ENCODE measurements at places on chromosomes 2 and 18.

DNA sequence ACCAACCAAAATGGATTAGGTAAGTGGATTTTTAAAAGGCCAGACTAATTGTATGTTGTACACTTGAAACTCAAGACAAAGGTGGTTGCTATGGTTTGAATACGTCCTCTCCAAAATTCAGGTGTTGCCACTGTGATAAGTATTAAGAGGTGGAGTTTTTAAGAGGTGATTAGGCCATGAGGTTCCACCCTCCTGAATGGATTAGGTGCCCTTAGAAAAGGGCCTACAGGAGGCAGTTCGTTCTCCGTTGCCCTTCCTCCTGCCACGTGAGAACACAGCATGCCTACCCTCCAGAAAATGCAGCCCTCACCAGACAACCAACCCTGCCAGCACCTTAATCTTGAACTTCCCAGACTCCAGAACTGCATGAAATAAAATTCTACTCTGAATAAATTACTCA, 51.2 kb downstream of the CHMP3 start:
- DNase-seq: no peak

- no peak for DNase-seq
These were observed 1.7 kb downstream of the APOB start for GRCh38 chr2:21041943-21042707.

DNA sequence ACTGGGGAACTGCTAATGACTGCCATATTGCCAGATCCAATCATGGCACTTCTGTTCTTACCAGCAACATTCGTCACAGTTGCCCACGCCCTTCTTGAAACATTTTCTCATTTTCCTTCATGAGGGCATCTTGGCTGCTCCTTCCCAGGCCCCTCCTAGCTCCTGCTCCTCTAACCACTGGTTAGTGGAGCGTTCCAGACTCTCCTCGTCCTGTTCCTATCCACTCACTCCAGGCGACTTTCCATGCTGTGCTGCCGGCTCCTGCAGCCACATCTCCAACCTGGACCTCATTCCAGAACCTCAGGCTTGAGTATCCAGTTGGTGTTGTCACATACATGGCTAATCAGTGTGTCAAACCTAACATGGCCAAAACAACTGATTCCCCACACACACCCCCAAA, 1.3 kb upstream of the ADI1 start:
- no peak for DNase-seq

DNA sequence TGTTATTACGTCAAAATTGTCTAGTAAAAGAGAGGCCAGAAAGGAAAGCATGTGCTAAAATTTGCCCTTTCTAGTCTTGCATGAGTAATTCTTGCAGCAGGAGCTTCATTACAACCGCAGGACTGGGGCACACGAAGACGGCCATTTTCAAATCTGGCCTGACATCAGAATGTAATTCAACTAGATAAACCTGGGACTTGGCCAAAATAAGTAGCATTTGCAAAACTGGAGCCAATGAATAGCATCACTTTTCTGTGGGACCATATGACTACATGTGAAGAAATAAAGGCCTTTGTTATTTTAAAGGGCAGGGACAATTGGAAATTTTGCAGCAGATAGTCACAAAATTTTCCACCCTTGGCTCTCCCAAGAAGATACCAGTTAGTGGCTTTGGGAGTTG, 3.0 kb upstream of the FZD7 start:
- DNase-seq: no peak

- DNase-seq: no peak
These were observed 240.1 kb downstream of the FAM210A start for GRCh38 chr18:13486284-13486683.

- peak; percentile 32 for DNase-seq
These were observed 477.5 kb downstream of the SLC4A3 start for GRCh38 chr2:220104871-220105351.

DNA sequence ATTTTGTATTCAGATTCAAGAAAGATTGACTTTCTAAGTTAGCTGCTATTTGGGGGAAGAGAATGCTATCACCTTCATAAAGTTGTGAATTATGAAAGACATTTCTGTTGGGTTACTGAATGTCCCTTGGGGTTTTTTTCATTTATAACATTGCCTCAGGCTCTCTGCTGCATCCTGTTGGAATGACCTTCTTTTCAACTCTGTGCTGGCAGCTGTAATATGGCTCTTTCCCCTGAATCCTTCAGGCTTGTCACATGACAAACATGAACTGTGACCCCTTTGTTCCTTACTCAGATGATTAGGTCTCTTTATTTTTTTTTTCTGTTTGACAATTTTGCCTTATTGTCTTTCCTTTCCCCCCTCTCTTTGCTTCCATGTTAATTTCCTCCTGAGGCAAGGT, 159.8 kb downstream of the TAF4B start:
- DNase-seq: peak; percentile 56

GRCh38 chr18:62438018-62438329, 84.9 kb upstream of the ZCCHC2 start:
- no peak for DNase-seq

DNA sequence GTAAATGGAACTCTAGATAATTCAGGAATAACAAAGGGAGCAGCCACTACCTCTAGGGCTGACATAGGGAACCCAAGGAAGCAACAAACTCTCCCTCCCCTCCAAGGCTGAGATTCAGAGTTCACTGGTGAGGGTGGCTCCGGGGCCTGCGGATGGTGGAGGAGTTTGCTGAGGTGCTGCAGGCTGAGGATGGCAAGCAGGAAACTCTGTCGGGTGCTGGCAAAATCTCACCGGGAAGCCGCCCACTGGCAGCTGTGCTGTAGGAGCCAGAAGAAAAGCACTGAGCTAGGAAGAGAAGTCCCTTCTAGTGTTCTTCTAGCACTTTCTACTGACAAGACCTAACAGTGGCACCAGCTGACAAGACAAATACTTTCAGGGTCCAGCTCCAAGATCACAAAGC, 12.5 kb upstream of the HAAO start:
- DNase-seq: no peak

- no peak for DNase-seq
These were observed 630.9 kb downstream of the NYAP2 start for GRCh38 chr2:226030369-226030768.

DNA sequence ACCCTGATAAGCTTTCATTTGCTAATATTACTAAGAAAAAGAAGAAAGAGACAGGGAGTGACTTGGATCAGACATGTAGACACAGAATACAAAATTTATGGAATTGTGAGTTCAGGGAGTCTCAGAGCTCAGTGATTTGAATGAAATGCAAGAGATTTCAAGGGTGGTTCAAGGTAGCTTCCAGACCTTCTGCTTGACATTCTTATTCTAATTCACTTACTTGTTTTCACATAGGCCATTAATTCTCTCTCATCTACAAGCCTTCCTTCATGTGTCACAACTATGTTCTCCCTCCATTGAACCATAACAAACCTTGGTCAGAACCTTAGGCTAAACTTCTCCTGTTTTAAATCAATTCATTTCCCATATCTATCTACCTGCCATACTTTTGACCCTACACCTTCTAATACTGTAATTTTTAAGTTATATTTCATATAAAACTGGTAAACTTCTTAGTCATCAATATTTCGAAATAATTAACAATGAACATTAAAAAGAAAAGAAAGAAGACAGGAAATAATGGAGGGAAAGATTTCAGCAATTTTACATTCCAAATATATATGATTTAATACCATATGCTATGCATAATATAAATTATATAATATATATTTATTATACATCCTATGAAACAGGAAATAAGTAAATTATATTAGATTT, 139.2 kb upstream of the PDE1A start:
- no peak for DNase-seq

GRCh38 chr2:214577769-214578168, 166.9 kb downstream of the VWC2L start:
- no peak for DNase-seq

GRCh38 chr2:127067620-127068350, 39.2 kb downstream of the BIN1 start:
- DNase-seq: peak; percentile 72

GRCh38 chr2:225468131-225468530, 68.6 kb downstream of the NYAP2 start:
- no peak for DNase-seq

- DNase-seq: no peak
These were observed 56.6 kb downstream of the XIRP2 start for GRCh38 chr2:166944909-166945308.

GRCh38 chr2:177673602-177674595, 281.3 kb downstream of the AGPS start:
- no peak for DNase-seq
